Jurkat, Clone E6-1 (cell line): ENCODE measurements at places on chromosomes 3 and 15.

GRCh38 chr3:137172728-137173127 is 214.9 kb downstream of the IL20RB start:
- no peak for DNase-seq

DNA sequence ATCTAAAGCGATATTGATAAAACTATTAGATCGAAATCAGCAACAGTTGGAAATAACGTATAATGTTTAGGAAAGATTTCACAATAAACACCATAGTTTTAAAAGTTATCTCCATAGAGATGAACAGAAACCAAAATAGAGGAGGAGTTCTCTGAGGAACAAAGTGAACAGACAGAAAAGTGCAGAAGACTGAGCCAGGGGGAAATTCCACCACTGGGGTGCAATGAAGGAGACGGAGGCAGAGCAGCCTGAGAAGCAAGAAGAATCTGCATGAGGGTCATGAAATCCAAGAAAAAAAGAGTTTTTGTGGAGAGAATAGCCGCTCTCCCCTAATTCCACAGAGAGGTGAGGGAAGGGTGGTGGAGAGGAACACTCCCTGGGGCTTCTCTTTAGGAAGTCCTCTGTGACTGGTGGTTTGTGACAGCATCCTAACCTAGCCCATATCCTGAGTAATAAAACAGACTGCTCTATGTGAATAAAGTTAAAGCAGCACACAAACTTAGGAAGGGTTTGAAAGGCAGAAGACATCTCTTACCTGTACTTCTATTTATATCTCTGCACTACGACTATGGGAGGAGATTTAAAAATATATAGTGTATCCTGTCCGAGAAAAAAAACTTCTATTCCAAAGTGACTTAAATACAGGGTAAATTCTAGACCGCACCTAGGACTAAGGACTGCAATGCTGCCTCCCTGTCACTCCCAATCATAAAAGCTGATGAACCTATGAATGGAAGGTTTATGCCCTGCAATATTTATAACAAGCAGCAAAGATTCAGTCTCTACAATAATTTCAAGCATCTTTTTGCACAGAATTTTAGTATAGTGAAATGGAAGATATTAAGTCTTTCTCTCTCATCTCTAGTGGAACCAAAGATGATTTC is 22.9 kb downstream of the ATP8B4 start:
- DNase-seq, result no peak

DNA sequence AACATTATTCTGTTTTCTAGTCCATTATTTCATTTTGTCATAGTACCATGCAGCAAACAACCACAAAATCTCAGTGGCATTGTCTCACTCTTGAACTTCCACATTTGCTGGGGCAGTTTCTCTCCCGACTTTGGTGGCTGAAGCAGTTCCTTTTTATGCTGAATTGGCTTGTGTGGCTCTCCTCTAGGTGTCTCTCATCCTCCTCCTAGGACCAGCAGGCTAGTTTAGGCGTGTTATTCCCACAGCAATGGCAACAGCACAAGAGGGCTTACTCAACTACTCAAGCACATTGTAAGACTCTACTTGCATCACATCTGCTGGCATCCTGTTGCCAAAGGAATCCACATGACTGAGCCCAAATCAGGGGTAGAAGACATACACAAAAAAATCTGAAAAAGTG is 201.8 kb upstream of the KCNH8 start:
- no peak for DNase-seq

DNA sequence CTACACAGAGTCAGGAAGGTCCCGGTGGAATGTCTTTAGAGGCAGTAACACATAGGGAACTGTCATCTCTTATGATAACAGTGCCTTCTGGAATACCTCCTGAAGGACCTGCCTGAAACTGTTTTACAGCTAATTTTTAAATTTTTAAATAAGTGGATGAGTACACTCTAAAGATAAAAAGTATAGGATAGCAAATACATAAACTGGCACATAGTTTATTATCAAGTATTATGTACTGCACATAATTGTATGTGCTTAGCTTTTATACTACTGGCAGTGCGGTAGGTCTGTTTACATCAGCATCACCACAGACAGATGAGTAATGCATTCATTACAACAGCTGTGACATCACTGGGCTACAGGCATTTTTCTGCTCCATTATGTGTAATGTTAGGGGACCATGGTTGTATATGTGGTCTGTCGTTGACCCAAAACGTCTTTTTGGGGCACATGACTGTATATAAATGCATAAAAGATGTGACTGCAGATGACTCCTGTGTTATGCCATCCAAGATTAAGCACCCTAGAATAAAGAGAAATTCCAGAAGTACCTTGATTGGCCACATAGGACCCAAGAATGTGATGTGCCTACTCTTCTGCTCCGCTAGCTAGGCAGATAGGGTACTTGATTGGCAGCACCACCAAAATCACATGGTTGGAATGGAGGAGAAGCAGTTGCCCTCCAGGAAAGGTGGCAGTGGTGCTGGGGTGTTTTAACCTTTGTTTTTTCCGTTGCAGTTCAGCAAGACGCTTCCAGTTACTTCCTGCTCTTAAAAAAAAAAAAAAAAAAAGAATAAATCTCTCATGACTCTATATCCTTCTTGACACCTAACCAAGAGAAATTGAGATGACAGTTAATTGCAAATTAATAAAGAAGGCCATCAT is 3.3 kb downstream of the VPS8 start:
- DNase-seq, result no peak
